ENCODE measurements at places on chromosomes 11 and 22.

GRCh38 chr22:49528420-49528720 lies 299.3 kb downstream of the BRD1 start:
- no peak for DNase-seq

DNA sequence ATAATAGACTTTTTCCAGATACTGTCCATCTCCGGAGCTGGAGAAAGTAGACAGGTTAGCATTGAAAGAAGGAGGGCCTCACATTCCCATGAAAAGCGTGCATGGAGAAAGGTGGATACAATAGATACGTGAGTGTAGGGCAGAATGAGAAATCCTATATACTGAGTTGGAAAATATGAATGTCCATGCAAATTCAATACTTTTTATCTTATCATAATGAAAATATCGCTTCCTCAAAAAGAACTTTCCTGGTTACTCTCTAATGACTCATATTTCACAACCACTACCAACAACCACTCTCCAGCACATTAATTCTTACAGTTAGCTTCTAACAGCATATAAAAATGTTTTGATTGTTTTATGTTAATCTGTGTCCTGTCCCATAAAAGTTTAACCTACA lies 22.0 kb upstream of the MS4A6A start:
- DNase-seq: no peak

GRCh38 chr11:82507288-82507687 lies 226.4 kb downstream of the FAM181B start:
- DNase-seq: no peak

- no peak for DNase-seq
Measured at GRCh38 chr11:64196626-64197025, 9.9 kb upstream of the FERMT3 start.

DNA sequence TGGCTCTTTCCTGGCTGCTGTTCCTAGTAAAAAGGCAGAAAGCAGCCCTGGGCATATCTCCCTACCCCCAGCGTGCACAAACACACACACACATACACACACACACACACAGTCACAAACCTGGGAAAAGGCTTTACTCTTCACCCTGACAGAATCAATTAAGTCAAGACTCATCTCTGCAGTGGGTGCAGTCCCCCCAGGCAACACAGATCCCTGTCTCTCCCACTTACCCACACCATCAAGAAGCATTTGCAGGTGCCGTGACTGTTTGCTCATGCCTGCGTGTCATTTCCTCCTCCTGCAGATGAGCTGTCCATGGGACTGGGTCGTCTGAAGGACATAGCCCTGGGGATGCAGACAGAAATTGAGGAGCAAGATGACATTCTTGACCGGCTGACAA lies 28.6 kb downstream of the SNAP29 start:
- DNase-seq: no peak

DNA sequence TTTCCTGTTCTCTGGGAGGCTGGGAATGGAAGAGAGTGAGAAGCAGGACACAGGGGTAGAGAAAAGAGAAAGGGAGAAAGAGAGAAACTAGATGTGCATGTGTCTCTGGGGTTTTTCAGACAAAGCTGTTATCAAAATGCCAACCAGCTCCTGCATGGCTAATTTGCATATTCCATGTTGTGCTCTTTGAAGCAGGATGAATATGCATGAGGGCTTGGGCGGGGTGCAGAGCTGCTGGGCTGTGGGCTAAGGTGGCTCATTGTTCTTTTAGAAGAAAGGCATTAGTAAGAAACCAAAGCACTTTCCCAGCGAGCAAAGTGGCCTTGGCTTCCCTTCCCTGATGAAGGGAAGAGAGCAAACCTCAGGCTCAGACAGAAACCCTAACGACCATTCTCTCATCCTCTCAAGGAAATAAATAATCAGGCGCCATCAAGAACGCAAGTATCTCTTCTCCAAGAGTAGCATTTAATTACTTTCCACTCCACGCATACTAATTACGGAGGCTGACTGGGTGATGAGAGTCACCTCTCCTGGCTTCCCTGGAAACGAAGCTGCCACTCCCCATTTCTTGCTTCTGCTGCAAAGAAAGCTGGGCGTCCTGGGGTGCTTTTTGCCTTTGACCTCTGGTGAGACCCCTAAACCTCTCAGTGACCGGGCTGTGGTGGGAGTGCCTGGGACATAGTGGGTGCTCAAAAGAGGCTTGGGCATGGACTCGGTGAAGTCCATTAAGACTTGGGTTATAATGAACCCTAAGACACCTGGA lies 54.2 kb downstream of the FEZ1 start:
- no peak for DNase-seq

Data from renal cortical epithelial cell (primary cell).